ENCODE measurements at places on chromosomes 7 and 10. TPM values are rescaled to one million over a fixed set of nuclear protein-coding genes. Genes with fewer than 3 reads are reported as not detected.

Gene ZNF518A
- polyA plus RNA-seq: 9.2 TPM

Gene RTKN2
- 0.48 TPM for polyA plus RNA-seq

Gene HMX3
- polyA plus RNA-seq: not detected

Gene ODAD2
- not detected for polyA plus RNA-seq

Gene STAM
- polyA plus RNA-seq: 9.1 TPM

Gene AIFM2
- polyA plus RNA-seq: 5.6 TPM

Gene RBP4
- not detected for polyA plus RNA-seq

Gene GRM3
- polyA plus RNA-seq: not detected

Gene IL15RA
- polyA plus RNA-seq: 9.6 TPM

Gene ADRB1
- 0.10 TPM for polyA plus RNA-seq

Gene CYP3A4
- not detected for polyA plus RNA-seq

Gene FEZF1
- not detected for polyA plus RNA-seq

Gene OLAH
- polyA plus RNA-seq: not detected

Gene INTS15
- 50.6 TPM for polyA plus RNA-seq

Gene OR2A42
- polyA plus RNA-seq: 0.13 TPM

Gene WDR86
- polyA plus RNA-seq: 1.5 TPM

Gene GDI2
- polyA plus RNA-seq: 110 TPM

Gene CALML5
- not detected for polyA plus RNA-seq

Gene GIMAP8
- 0.52 TPM for polyA plus RNA-seq

Gene FFAR4
- polyA plus RNA-seq: not detected

Gene PIP
- not detected for polyA plus RNA-seq

Gene SPDYE5
- 0.27 TPM for polyA plus RNA-seq

Gene ZPBP
- 0.55 TPM for polyA plus RNA-seq

Gene SPDYE8
- not detected for polyA plus RNA-seq

Gene ERVW-1
- polyA plus RNA-seq: not detected

Gene SEMA4G
- 0.75 TPM for polyA plus RNA-seq

Gene CCL24
- polyA plus RNA-seq: not detected

Gene RAPGEF5
- 1.5 TPM for polyA plus RNA-seq

Data from B cell (primary cell).